ENCODE measurements at places on chromosomes 12 and 14. TPM values are rescaled to one million over a fixed set of nuclear protein-coding genes. Genes with fewer than 3 reads are reported as not detected.

The NRIP2 gene
- not detected for total RNA-seq

The RFC5 gene
- total RNA-seq, result 51.5 TPM

The RTN1 gene
- total RNA-seq, result not detected

The LRRC9 gene
- total RNA-seq, result not detected

The MON2 gene
- 27.6 TPM for total RNA-seq

The KRT72 gene
- 0.11 TPM for total RNA-seq

The SLC25A21 gene
- total RNA-seq, result not detected

The FGF6 gene
- total RNA-seq, result not detected

The CLEC6A gene
- not detected for total RNA-seq

The SPIC gene
- total RNA-seq, result not detected

The OVCH1 gene
- total RNA-seq, result not detected

The SDR9C7 gene
- total RNA-seq, result not detected

GRCh38 chr12:128322341-128322740 is 55.4 kb downstream of the TMEM132C start:
- DNase-seq, result no peak

DNA sequence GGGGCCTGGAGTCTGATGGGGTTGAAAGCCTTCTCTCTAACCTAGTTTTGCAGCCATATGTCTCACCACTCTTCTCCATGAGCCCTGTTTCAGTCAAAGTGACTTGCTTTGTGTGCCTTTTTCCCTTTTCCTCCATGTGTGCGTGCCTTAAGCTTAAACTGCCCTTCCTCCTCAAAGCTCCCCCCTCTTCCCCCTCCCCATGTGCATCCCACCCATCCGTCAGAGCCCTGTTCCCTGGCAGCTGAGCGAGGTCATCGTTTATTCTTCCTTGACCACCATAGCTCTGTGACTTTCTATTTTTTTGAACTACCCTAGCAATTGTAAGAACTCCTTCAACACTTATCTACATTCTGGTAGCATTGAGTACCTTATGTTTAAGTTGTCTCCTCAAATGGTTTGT is 24.9 kb downstream of the SAMD4A start:
- no peak for DNase-seq

DNA sequence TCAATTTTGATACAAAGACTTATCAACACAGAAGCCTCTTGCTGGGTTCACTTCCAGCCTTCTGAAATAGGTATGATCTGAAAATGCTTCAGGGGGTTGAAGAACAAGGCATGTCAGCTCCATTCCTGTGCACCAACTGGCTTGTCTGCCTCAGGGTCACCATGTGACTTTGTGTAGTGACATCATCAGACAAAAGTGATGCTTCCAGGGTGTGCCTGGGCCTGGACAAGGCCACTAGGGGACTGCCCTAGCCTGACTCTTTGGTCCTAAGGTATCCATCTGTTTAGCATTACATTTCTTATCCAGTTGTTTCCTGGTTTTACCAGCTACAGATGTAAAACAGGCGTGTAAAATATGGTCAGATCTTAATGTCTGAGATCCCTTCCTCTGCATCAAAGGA is 155.6 kb downstream of the CAND1 start:
- no peak for DNase-seq

- no peak for DNase-seq
These were observed 1.4 kb upstream of the PTPRQ start for GRCh38 chr12:80442426-80443222.

GRCh38 chr14:89807151-89807550 is 147.4 kb downstream of the EFCAB11 start:
- DNase-seq, result no peak

DNA sequence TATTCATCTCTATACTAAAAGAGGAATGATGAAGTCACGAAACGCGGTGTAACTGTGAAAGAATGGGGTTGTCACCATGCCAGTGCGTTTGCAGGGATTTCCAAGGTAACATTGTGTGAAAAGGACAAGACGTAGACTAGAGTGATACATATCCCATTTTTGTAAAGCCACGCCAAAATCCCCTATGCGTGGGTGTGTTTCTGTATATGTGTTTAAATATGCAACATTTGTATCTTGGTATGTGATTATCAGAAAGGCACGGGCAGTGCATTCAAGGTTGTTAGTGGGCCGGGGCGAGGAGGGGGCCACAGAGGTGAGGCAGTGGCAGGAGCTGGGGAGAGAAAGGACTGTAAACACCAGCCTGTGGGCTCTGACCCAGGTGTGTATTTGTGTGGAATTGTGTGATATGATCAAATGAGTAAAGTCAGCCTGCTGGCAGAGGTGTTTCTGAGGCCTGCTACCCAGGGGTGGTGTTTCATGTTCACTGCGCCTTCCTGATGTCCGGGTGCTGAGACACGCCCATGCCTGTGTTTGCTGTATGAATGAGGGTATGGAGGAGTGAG is 137.8 kb downstream of the ADGRD1 start:
- no peak for DNase-seq

DNA sequence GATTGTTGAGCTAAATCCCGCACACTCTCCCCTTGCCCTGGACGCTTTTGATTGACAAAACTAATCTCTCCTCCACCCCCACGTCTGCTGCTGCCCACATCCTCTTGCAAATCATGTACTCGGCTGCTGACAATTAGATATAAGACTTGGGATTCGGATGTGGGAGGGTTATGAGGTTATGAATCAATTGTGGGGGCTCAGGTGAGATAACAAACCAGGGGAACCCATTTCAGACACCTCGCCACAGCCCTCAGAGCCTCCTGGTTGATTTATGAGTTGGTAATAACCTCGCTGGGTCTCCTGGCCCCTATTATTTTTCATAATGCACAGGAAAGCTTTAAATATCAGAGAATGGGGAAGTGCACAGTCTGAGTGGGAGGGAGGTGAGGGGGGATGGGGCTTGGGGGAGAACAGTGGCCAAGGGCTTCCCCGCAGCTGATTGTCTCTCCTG is 449.9 kb downstream of the DPF3 start:
- DNase-seq, result peak; percentile 11

DNA sequence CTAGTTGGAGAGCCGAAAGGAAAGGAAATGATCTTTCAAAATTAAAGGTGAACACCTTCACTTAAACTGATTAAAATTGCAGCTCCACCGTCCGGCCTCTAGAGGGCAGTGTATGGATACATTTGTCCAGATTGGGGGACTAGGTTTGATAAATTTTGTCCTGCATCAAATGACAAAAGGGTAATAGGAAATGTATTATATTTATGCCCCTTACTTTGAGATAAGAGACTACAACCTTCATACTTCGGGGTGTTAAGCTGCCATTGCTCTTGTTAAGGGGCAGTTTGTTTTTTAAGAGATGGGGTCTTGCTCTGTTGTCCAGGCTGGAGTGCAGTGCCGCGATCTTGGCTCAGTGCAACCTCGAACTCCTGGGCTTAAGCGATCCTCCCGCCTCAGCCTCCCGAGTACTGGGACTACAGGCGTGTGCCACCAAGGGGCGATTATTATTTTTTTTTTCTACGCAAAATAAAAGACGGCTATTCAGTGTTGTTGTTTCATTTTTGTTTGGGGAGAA is 818 bp upstream of the SUOX start:
- peak; percentile 58 for DNase-seq

- DNase-seq, result peak; percentile 92
These were observed 3.4 kb downstream of the RHOF start for GRCh38 chr12:121789800-121790728.

GRCh38 chr12:77435446-77436091 is 370.2 kb upstream of the E2F7 start:
- no peak for DNase-seq

GRCh38 chr14:59868021-59868420 is 2.6 kb downstream of the RTN1 start:
- no peak for DNase-seq

- DNase-seq, result no peak
These were observed 35.3 kb downstream of the PITPNM2 start for GRCh38 chr12:123115409-123116121.

GRCh38 chr12:4261655-4262054 is 11.9 kb upstream of the CCND2 start:
- DNase-seq, result no peak

DNA sequence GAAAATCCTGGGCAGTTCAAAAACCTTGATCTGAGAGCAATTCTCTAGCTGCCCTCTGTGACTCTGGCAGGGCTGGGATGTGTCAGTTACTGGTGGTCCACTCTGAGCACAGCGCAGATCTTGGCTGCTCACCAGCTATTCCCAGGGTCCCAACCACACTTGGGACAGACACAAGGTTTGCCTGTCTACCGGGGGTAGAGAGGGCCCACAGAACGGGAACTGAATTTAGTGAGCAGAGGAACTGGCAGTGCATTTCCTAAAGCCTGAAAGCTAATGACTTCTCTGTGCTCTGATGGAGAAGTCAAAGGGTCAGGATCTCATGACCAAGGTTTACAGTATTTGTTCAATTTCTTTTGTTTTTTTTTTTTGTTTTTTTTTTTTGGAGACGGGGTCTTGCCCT is 2.6 kb downstream of the PDE6H start:
- no peak for DNase-seq

- no peak for DNase-seq
These were observed 4.9 kb downstream of the BMP4 start for GRCh38 chr14:53951627-53952303.

- no peak for DNase-seq
These were observed 32.8 kb downstream of the KIF26A start for GRCh38 chr14:104171029-104171697.

Measured in activated T-cell treated with anti-CD3 and anti-CD28 coated beads, Interleukin-2, amount 50 U/mL, for 4 hours (primary cell).